ENCODE measurements at places on chromosomes 1 and 21. TPM values are rescaled to one million over a fixed set of nuclear protein-coding genes. Genes with fewer than 3 reads are reported as not detected.

TSPAN2 gene
- 498 TPM for total RNA-seq

TRIM67 gene
- 2.9 TPM for total RNA-seq

BCL2L15 gene
- total RNA-seq: 0.33 TPM

IRF6 gene
- total RNA-seq: not detected

IL10 gene
- total RNA-seq: not detected

FAM177B gene
- total RNA-seq: not detected

SPRR2G gene
- not detected for total RNA-seq

TBX19 gene
- total RNA-seq: 1.8 TPM

TRNP1 gene
- 56.5 TPM for total RNA-seq

MCM3AP gene
- total RNA-seq: 86.4 TPM

LAMTOR2 gene
- total RNA-seq: 56.6 TPM

FCMR gene
- not detected for total RNA-seq

SPATA21 gene
- total RNA-seq: not detected

MAP3K6 gene
- total RNA-seq: 54.0 TPM

F3 gene
- 4.5 TPM for total RNA-seq

RXFP4 gene
- total RNA-seq: not detected

COL8A2 gene
- total RNA-seq: 17.4 TPM

PLA2G4A gene
- 4.1 TPM for total RNA-seq

TMEM35B gene
- 16.2 TPM for total RNA-seq

FGR gene
- not detected for total RNA-seq
